LHCN-M2 (cell line): ENCODE measurements at places on chromosomes 5 and 9. TPM values are rescaled to one million over a fixed set of nuclear protein-coding genes. Genes with fewer than 3 reads are reported as not detected.

Gene PLPPR1
- total RNA-seq: not detected in 2 replicates

Gene SLC34A3
- total RNA-seq: 0.06 TPM in 1 of 2 replicates, not detected in the other

Gene GLDC
- 2.1 and 2.8 TPM in 2 replicates for total RNA-seq

Gene ITGA2
- total RNA-seq: 1.5 TPM in 2 replicates

Gene CNTNAP3
- 0.69 and 0.71 TPM in 2 replicates for total RNA-seq

Gene REEP2
- total RNA-seq: 9.0 and 11.0 TPM in 2 replicates

Gene SPRY4
- total RNA-seq: 25.6 and 36.4 TPM in 2 replicates

Gene CCDC171
- total RNA-seq: 1.7 and 1.9 TPM in 2 replicates

Gene COL23A1
- total RNA-seq: not detected in 2 replicates

Gene SNX2
- total RNA-seq: 42.7 and 49.1 TPM in 2 replicates

Gene EDIL3
- total RNA-seq: 56.0 and 58.7 TPM in 2 replicates

Gene PKD2L2
- not detected in 2 replicates for total RNA-seq

Gene FAM81B
- total RNA-seq: not detected in 2 replicates

Gene LARP1
- total RNA-seq: 67.6 and 95.2 TPM in 2 replicates

Gene FIBCD1
- 0.51 and 1.7 TPM in 2 replicates for total RNA-seq

Gene FOXD4
- total RNA-seq: 0.06 and 0.52 TPM in 2 replicates

Gene IL5
- total RNA-seq: not detected in 2 replicates

Gene DDX31
- 21.0 and 23.1 TPM in 2 replicates for total RNA-seq

Gene INSYN2B
- 7.4 and 8.3 TPM in 2 replicates for total RNA-seq

Gene PCDHGA10
- total RNA-seq: 17.4 and 21.4 TPM in 2 replicates

Gene NR6A1
- 1.1 and 1.3 TPM in 2 replicates for total RNA-seq

Gene HSPB3
- 13.3 and 30.5 TPM in 2 replicates for total RNA-seq

Gene TAF1L
- not detected in 2 replicates for total RNA-seq
